ENCODE measurements at places on chromosomes 6 and 20. TPM values are rescaled to one million over a fixed set of nuclear protein-coding genes. Genes with fewer than 3 reads are reported as not detected.

TCF21 gene
- not detected for total RNA-seq

IRF4 gene
- total RNA-seq = 617 TPM

GRCh38 chr6:167996424-167997199 lies 859 bp upstream of the KIF25 start:
- no peak overlapping the region for H3K4me3 ChIP-seq
- no peak for DNase-seq
- no peaks in the 10 kb centered on the region for H3K4me1 ChIP-seq

DNA sequence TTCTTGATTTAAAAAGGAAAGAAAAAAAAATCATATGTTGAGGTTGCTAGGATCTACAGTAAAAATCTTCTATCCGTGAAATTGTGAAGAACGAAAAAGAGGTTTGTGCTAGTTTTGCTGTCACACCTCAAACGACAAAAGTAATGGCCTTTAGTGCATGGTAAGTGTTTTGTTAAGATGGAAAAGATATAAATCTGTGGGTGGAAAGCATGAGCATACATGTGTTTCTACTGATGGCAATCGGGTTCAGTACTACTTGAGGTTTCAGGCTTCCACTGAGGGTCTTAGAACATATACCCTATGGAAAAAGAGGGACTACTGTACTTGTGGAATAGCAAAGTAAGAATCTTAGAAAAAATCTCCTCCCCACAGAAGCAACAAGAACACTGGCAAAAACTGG lies 58.0 kb downstream of the AHI1 start:
- peaks cover 22% of the 10 kb centered on the region for H3K36me3 ChIP-seq
- peaks cover 20% of the 10 kb centered on the region for H3K4me1 ChIP-seq
- no peak overlapping the region for H3K4me3 ChIP-seq
- no peaks in the 10 kb centered on the region for H3K27me3 ChIP-seq
- H3K27ac ChIP-seq = peak overlapping the region; percentile 66

GRCh38 chr20:13507646-13508045 lies 131.1 kb downstream of the TASP1 start:
- no peaks in the 10 kb centered on the region for H3K27me3 ChIP-seq
- H3K36me3 ChIP-seq = peaks cover 65% of the 10 kb centered on the region
- H3K4me3 ChIP-seq = no peak overlapping the region
- no peaks in the 10 kb centered on the region for H3K4me1 ChIP-seq
- no peak overlapping the region for H3K27ac ChIP-seq

DNA sequence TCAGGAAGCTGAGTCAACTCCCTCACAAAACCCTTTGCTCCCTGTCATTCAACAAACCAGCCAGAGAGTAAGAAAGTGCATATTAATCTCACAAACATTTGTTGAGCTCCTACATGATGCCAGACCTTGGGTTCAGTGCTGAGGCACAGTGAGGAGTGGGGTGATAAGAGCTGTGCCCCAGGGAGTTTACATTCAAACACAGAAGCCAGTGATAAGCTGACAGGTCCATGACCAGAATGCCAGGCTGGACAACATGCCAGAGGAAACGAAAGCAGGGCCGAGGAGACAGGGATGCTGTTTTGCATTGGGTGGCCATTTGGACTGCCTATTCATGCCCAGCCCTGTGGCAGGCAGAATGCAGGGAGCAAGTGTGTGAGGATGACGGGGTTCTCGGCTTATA lies 76.7 kb downstream of the LRFN2 start:
- H3K4me1 ChIP-seq = no peaks in the 10 kb centered on the region
- no peak overlapping the region for H3K4me3 ChIP-seq
- no peaks in the 10 kb centered on the region for H3K27me3 ChIP-seq
- no peaks in the 10 kb centered on the region for H3K36me3 ChIP-seq
- DNase-seq = no peak
- H3K27ac ChIP-seq = no peak overlapping the region

- H3K27me3 ChIP-seq = no peaks in the 10 kb centered on the region
- H3K36me3 ChIP-seq = no peaks in the 10 kb centered on the region
- no peak overlapping the region for H3K27ac ChIP-seq
- H3K4me1 ChIP-seq = peaks cover 1% of the 10 kb centered on the region
- DNase-seq = no peak
These were observed 5.5 kb downstream of the RAB44 start for GRCh38 chr6:36703081-36703606.

DNA sequence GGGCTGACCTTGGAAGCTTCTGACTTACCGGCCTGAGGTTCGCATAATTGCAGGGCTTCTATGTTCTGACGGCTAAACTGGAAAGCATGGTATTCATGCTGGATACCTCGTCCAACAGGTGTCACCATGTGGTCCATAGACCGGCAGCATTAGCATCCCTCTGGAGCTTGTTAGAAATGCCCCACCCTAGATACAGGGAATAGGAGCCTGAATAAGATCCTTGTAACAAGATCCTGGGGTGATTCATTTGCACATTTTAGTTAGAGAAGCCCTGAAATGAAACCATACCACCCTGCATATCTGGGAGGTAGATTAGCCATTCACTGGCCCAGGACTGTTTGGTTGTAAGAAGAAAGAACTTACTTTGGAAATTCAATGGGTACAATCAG lies 77.7 kb downstream of the TMEM170B start:
- no peak overlapping the region for H3K27ac ChIP-seq
- H3K4me3 ChIP-seq = no peak overlapping the region
- no peaks in the 10 kb centered on the region for H3K36me3 ChIP-seq
- DNase-seq = no peak
- no peaks in the 10 kb centered on the region for H3K4me1 ChIP-seq
- H3K27me3 ChIP-seq = no peaks in the 10 kb centered on the region

All from activated CD4-positive, alpha-beta T cell treated with anti-CD3 and anti-CD28 coated beads for 36 hours (primary cell).